Glutamatergic neuron (in vitro differentiated cells): ENCODE measurements at places on chromosomes 11 and 22.
A peak's percentile ranks its signal among the peaks of the same experiment; 100 is the strongest.

DNA sequence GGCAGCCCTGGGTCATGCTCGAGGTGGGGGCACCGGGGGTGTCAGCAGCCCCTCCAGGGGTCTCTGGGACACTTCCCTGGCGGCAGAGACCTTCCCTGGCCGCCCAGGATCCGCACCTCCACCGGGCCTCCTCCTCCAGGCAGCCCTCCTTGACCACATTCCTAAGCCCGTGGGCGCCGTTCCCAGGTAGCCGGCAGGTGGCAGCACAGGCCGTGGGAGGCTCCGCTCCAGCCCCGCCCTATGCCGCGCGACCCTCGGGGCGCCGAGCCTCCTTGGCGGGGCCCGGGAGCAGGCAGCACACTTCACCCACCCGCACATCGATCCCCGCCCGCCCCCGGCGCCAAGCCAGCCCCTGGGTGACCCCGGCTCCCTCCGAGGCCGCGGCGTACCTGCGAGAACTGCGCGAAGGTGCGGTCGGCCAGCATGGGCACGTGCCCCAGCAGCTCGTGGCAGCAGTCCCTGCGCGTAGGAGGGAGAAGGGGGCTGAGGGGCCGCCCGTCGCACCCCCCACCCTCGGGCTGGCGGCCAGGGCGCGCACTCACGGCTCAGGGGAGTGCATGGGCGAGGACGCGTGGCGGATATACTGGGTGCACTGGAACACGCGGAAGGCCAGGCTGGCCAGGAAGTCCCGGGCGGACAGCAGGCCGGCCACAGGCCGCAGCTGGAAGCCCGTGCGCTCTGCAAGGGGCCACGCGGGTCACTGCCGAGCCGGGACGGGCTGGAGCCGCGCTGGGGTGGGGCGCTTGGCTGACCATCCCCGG is 5.3 kb upstream of the INS start:
- DNase-seq, result peak; percentile 81

GRCh38 chr22:45455621-45456020 is 42.1 kb downstream of the RIBC2 start:
- DNase-seq, result no peak

DNA sequence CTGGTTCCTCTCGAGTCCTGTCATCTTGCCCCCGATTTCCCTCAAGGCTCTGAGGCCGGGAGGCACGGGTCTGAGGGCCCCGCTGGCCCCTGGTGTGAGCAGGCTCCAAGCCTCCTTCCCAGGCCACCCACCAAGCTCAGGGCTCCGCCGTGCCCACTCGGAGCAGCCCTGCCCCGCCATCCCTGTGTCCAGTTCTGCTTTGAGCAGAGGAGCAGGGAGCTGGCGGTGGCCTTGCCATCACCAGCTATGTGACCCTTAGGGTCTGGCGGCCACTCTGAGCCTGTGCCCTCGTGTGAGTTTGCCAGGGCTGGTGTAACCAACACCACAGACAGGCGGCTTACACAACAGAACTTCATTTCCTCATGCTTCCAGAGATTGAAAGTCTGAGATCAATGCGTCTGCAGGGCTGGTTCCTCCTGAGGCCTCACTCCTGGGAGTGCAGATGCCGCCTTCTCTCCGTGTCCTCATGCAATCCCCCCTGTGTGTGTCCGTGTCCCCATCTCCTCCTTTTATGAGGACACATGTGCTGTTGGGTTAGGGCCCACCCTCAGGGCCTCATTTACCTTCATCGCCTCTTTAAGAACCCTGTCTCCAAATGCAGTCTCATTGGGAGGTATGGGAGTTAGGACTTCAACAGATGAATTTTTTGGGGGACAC is 36.5 kb upstream of the CELSR1 start:
- DNase-seq, result no peak

- DNase-seq, result peak; percentile 88
Observed at GRCh38 chr11:29343465-29344333, 673.1 kb downstream of the KCNA4 start.

GRCh38 chr11:119320776-119321524 is 4.0 kb upstream of the MCAM start:
- peak; percentile 66 for DNase-seq

- no peak for DNase-seq
Observed at GRCh38 chr11:117879516-117880480, 3.3 kb upstream of the FXYD6 start.

- DNase-seq, result no peak
Observed at GRCh38 chr11:111777094-111778046, 11.2 kb upstream of the PPP2R1B start.

DNA sequence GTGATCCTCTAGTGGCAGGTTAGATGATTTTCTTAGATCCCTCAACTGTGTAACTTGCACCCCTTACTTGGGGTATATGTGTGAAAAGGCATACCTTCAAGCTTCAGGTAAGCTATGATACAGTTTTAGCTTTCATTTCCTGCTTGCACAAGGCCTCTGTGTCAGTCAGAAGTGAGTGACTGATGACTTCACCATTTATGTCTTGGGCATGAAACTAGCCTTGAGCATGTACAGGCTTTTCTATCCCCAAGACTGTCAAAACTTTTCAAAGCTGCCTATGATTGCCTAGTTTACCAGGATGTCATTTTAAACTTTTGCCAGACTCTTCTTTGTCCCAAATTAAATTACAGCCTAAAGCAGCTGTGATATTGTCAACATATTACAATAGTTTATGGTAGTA is 286.1 kb upstream of the CNTN5 start:
- no peak for DNase-seq
